Hypothalamus (tissue), 51 donors: ENCODE measurements at places on chromosomes 4 and X.

GRCh38 chr4:7962609-7963508, 23.2 kb upstream of the AFAP1 start:
- DNase-seq, result no peak

- no peak for DNase-seq
These were observed 16.4 kb upstream of the EIF4E start for GRCh38 chr4:98945297-98945850.

DNA sequence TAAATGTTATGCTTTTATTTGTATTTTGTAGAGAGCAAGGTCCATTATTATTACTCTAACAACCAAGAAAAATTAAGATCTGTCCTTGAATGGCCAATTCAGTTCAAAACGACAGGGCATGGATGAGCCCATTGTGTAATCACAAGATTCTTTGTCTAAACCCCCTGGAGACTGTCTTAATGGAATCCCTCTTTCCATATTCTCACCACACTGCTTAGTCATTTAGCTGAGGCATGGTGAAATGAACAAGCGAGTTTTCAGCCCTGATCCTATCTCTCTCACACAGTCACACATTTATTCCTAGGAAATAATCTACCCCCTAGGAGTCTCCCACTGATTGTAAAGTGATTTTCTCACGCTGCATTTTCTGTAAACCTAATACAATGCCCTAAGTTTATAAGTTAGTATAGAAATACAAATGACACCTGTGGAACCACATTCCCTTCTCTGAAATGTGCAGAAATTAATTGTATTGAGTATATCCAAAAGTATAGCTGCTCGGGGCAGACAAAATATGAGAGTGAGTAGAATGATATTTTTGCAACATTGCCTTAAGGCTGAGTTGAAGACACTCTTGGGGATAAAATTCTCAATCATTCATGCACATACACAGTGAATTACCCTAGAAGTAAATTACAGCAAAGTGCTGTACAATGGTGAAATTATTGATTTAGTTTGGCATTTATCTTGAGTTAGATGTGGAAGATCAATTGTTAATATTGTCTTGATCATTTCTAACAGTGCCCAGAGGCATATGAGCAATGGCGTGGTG, 119.7 kb upstream of the PCDH7 start:
- no peak for DNase-seq

DNA sequence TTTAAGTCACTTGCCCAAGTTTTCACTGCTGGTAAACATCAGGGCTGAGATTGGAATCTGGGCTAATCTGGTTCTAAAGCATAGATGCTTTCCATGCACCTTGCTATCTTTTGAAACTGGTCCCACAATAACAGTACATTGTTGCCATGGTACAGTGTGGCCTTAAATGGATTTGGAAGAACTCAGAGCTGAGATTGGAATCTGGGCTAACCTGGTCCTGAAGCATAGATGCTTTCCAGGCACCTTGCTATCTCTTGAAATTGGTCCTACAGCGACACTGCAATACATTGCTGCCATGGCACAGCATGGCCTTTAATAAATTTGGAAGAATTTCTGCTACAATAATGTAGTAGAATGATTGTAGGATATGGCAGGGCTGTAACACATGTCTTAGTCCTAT, 28.6 kb downstream of the DAPP1 start:
- DNase-seq, result no peak

GRCh38 chr4:185817403-185817818, 5.4 kb upstream of the SORBS2 start:
- no peak for DNase-seq
